ENCODE measurements at places on chromosomes 7 and 10.
A peak's percentile ranks its signal among the peaks of the same experiment; 100 is the strongest.

- DNase-seq = peak; percentile 25
Observed at GRCh38 chr10:100997360-100998182, 2.0 kb upstream of the LZTS2 start.

- DNase-seq = no peak
Observed at GRCh38 chr7:135169964-135170273, 588 bp downstream of the CYREN start.

DNA sequence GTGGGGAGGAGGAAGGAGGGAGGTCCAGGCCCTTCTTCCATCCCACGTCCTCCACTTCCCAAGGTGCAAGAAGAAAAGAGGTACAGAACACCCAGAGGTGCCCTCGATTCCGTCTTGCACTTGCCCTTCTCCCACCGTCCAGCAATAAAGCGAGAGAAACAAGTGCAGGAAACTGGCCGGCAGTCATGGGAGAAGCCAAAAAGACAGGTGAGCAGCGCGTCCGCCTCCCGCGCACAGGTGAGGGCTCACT, 1.3 kb downstream of the C10orf95 start:
- no peak for DNase-seq

DNA sequence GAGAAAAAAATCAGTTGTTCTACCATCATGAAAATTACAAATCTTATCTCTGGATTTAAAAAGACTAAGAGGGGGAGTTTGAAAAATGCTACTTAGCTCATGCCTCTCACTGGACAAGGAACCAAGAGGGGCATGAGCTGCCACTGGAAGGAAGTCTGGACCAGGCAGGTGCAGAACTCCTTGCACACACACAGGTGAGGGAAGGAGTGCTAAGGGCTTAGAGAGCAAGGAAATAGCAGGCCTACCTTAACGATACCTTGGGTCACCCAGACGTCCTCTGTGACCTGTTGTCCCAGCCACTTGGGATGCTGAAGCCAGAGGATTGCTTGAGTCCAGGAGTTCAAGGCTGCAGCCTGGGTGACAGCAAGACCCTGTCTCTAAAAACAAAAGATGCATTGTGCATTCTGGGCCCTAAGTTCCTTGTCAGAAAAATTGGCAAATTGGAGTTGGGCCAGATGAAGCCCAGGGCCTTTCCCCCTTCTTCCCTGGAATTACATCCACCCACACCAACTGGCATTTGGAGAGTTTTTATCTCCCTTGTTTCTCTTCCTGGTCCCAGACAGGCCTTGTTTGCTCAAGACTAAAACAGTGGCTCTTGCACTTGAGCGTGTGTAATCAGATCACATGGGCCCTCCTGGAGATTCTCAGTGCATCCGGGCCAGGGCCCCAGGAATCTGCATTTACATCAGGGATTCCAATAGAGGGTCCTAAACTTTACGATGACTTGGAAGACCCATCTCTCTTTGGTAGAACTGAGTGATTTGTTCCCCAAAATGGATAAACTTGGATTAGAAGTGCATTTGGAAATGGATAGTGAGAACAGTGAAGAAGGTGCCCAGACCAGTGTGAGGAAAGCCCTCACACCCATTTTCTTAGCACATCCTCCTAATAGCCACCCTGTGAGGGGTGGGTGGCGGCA, 3.0 kb downstream of the DDIT4 start:
- no peak for DNase-seq

GRCh38 chr7:147012666-147013065, 896.1 kb downstream of the CNTNAP2 start:
- DNase-seq = no peak

DNA sequence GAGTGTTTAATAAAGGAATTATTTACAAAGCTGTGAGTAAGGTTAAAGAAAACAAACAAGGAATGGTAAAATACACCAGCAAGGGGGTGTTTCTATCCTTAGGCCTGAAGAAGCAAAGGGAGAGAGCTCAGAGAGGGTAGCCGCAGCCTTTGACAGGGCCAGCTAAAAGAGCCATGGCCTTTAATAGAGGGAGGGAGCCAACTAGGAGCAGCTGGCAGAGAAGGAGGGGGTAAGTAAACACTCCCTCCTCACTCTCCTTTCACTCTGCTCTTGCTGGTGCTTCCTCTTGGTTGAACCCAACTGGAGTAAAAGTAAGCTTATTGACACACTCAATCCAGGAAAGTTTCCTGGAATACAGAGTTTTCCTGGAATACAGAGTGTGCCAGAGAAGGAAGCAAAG, 87.5 kb downstream of the CH25H start:
- no peak for DNase-seq

DNA sequence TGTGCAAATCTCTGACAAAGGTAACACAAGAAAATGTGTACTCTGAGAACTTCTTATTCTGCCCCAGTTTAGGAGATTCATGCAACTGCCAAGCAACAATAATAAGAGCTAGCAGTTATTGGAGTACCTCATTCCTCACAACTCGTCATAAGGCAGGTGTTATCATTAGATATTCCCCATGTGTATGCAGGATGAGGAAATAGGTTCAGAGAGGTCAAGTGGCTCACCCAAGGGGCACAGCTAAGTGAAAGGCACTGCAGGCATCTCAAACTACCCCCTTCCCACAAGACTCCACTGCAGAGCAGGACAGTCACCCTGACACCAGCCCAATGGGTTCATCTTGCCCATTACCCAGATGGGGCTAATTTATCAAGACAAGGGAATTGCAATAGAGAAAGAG, 1.3 kb upstream of the GSTK1 start:
- DNase-seq = no peak

DNA sequence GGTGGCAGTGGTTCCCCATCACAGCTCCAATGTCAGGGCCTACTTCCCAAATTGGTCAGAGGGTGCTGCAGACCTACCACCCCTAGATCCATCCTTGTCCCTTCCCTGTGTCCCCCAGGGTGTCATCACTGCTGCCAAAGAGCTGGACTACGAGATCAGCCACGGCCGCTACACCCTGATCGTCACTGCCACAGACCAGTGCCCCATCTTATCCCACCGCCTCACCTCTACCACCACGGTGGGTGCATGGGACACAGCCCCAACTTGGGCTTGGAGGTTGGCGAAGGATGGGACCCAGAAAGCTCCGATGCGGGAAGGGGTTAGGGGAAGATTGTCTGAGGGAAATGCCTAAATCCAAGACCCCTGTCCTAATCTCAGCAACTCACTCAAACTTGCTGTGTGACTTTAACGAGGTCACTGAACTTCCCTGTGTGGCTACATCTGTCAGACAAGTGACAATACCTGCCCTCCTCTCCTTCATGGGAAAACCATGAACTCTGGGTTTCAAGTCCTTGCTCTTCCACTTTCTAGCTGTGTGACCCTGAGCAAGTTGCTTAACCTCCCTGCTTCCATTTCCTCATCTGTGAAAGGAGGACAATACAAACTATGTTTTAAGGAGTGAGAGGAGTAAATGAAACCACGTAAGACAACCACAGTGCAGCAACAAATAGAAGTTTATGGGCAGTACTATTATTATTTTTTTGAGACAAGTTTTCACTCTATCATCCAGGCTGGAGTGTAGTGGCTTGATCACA, 4.9 kb upstream of the VSIR start:
- no peak for DNase-seq

- no peak for DNase-seq
Observed at GRCh38 chr7:105399043-105399725, 10.5 kb upstream of the SRPK2 start.

- DNase-seq = no peak
Observed at GRCh38 chr7:121313793-121314676, 14.8 kb upstream of the WNT16 start.

GRCh38 chr10:107031931-107032699, 132.4 kb downstream of the SORCS1 start:
- DNase-seq = no peak

GRCh38 chr10:23754179-23754578, 315.3 kb downstream of the OTUD1 start:
- DNase-seq = no peak

DNA sequence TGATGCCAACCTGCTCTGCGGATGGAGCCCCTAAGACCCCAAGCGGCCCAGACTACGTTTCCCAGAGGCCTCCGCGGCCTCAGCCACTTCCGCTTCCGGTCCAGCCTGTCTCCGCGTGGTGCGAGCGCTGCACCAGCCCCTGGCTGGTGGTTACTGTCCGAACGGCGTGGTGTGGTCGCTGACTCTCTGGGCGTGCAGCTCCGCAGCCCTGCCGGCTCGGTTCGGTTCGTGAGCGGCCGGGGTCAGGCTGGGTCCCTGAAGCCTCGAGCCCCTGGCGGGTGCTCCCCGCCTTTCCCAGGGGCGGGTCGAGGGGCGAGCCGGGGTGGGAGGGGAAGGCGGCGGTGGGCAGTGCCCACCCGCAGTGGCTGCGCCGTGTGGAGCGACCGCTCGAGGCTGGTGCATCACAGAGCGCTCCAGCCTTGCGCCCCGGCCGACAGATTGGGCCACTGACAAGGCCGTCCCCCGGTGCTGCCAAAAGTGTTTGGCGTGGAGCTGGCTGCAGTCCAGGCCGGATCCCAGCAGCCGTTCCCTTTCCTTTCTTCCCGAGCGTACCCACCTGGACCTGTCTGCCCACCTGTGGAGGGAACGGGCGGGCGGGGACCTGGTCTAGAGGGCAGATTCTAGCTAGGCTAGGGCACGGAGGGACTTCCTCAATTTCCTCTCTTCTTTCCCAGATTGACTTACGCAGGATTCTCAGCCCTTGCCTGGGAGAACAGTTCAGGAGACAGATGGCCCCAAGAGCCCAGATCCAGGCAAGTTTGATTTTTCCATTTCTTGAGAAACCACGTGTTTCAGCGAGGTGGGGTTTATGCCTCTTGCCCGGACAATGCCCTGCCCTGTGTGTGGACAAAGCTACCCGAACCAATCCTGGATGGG, at the start of gene ZNF485:
Gene ZNF485, plus strand, starts transcription at position 116 of the 876 bp plus-strand sequence. Its CDS starts 613 bp downstream, at position 729.
- DNase-seq = peak; percentile 0

- no peak for DNase-seq
Observed at GRCh38 chr10:69208761-69209160, 11.4 kb upstream of the HKDC1 start.

DNA sequence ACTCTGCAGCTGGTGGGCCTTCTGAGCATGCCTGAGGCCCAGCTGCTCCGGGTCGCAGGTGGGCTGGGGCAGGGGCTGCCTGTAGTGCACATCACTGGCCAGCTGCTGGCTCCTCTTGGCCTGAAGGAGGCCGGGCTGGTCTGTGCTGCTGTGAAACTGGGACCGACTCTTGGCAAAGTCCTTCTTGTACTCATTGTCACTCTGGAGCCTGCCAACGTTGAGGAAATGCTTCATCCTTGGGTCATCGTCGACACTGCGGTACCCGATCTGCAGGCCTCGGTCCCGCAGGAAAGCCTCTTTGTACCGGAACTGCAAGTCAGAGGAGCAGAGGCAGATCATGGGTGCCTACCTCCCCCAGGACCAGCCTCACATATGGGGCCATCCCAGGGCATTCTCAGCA, 37.7 kb downstream of the HABP2 start:
- no peak for DNase-seq

DNA sequence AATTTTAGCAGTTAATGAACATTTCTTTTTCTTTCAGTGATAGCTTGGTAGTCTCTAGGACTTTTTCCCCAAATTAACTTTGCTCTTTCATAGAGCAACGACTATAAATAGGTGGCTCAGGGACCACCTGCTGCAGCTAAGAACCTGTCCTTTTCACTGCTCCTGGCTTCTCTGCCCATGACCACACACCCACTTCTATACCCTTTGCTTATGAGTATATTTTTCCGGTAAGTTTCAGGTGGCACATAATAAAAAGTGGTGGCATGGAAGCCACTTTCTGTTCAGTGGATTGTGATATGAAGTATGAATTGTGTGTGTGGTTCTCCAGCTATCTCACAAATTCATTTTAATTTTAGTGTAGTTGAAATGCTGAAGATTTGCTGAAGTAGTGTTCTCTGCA, 1.2 kb downstream of the ING3 start:
- no peak for DNase-seq

DNA sequence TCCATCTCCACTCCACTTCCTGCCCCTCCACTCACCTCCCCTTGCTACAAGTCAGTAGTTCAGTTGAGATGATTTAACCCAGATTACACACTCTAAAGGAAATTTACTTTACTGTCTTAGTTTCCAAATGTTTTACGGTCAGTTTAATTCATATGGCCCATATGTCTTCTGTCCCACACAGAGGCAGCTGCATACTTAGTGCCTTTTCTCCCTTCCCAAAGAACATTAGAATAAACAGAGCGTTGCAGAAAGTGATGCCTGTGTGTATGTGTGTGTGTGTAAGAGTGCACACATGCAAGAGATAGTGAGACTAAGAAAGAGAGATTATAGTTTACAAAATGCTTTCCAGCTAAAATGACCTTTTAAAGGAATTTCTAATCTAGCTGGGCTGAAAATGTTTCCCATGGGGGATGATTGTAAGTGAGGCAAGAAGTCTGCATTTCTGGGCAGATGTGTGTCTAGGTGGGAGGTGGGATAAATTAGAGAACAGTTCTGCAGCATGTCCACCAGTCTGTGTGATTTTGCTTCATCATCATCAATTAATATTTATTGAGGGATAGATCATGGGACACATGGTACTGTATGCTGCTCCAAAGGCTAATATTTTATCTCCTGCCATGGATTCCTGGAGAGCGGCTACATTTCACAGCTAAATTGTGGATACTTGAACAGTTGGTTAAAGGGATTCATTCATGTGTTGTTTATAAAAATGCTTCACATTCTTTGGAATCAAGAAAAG, 81.5 kb downstream of the NXPH1 start:
- DNase-seq = no peak

GRCh38 chr10:128418819-128419218, 292.6 kb upstream of the MKI67 start:
- no peak for DNase-seq

- DNase-seq = no peak
Observed at GRCh38 chr10:28411648-28412047, 108.8 kb upstream of the MPP7 start.

DNA sequence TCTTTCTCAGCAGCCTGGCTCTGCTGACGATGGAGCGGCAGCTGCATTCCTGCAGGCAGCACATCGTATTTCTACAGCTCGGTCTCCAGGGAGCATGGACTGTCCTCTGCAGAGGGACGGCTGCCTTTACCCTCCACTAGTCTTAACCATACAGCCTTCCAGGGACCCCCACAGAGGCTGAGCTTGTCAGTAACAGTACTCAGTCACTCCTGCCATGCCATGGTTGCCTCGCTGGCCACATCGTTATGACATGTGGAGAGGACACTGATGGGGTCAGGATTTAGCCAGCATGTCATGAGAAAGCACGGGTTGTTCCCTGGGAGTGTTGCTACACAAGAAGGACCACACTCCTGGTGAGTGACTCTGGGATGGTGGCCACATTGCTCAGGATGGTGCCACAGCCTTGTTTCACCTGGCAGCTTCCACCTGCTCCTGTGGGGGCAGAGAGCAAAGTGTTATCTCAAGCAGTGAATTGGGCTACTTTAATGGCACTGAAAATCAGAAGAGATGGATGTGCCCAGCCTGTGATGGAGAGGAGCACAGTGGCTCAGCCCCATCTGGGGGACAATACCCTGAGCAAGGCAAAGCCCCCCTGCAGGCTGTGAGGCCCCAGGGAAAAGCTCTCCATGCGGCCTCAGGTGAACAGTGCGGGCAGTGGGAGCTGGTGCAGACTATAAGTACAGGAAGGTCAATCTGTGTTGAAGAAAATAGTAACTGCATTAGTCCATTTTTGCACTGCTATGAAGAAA, 443.9 kb downstream of the TCERG1L start:
- DNase-seq = no peak
